Left kidney (tissue), 8 donors: ENCODE measurements at places on chromosomes 6 and 20. TPM values are rescaled to one million over a fixed set of nuclear protein-coding genes. Genes with fewer than 3 reads are reported as not detected.

- no peak for DNase-seq
Measured at GRCh38 chr20:56001106-56001785, 4.1 kb downstream of the CBLN4 start.

GRCh38 chr20:37315021-37315451 is 25.6 kb downstream of the MANBAL start:
- DNase-seq: no peak

GRCh38 chr6:18511211-18511610 is 124.1 kb downstream of the RNF144B start:
- DNase-seq: no peak

DNA sequence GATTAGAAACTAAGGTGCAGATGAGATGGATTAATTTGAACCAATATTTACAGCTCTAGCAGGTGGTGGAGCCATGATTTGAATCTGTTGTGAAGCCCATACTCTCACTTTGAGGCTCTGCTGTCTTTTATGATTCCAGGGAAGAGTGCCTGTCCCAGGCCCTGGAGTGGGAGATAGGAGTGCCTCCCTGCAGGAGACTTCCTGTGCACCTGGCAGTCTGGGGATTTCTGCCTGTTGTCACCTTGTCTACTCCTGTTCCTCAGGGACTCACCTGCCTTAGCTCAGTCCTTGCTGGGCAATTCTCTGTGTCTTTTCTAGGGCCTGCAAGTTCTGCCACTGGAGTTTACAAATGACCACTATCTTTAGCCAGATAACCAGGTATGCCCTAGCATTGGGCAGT is 46.3 kb downstream of the SCAND1 start:
- DNase-seq: no peak

GRCh38 chr6:150735341-150735851 is 130.1 kb upstream of the MTHFD1L start:
- no peak for DNase-seq

- no peak for DNase-seq
Measured at GRCh38 chr6:67880939-67881705, 754.0 kb upstream of the ADGRB3 start.

The TIAM2 gene
- polyA plus RNA-seq: 24.0 TPM

- DNase-seq: no peak
Measured at GRCh38 chr20:23407781-23408464, 13.4 kb downstream of the NAPB start.

GRCh38 chr20:45857882-45858216 is 435 bp downstream of the ZSWIM3 start:
- no peak for DNase-seq

- DNase-seq: no peak
Measured at GRCh38 chr6:134619077-134619476, 301.2 kb upstream of the SGK1 start.

- DNase-seq: no peak
Measured at GRCh38 chr20:23456873-23457272, 4.2 kb upstream of the CST11 start.

DNA sequence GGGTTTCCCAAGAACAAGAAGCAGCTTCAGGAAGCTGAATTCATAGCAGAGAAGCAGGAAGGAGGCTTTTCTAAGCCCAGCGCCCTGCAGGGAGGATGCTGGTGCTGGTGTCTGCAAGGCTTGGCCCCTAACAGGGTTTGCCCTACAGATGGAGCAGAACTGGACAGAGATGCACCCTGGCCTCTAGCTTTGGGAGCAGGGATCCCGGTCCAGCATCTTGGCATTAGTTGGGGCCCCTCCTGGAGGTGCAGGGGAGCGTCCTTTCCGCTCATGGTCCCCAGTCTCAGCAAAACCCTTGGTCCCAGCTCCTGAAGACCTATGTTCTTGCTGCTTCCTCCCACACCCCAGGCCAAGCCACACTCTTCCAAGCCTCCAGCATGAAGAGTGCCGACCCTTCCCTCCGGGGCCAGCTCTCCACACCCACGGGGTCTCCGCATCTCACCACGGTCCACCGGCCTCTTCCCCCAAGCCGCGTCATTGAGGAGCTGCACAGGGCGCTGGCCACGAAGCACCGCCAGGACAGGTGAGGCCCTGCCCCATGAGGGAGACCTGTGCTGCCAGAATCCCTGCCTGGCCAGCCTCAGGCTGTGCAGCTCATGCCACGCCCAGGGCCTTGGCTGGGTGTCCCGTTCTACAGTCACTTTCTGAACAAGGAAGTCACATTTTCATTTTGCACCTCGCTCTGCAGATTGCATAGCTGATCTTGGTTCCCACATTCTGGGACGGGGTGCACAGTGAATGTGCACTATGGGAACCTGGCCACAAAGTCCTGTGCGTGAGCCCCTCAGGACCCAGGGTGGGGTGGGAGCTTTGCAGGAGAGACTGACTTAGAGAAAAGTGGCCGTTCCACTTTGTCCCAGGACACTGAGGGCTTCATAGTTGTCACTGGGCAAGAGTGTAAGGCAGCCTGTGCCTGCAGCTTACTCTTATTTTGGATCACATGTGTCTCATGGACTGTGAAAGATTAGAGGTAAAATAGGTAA is 160.2 kb downstream of the SYCP2 start:
- DNase-seq: no peak

The VGLL2 gene
- polyA plus RNA-seq: not detected

DNA sequence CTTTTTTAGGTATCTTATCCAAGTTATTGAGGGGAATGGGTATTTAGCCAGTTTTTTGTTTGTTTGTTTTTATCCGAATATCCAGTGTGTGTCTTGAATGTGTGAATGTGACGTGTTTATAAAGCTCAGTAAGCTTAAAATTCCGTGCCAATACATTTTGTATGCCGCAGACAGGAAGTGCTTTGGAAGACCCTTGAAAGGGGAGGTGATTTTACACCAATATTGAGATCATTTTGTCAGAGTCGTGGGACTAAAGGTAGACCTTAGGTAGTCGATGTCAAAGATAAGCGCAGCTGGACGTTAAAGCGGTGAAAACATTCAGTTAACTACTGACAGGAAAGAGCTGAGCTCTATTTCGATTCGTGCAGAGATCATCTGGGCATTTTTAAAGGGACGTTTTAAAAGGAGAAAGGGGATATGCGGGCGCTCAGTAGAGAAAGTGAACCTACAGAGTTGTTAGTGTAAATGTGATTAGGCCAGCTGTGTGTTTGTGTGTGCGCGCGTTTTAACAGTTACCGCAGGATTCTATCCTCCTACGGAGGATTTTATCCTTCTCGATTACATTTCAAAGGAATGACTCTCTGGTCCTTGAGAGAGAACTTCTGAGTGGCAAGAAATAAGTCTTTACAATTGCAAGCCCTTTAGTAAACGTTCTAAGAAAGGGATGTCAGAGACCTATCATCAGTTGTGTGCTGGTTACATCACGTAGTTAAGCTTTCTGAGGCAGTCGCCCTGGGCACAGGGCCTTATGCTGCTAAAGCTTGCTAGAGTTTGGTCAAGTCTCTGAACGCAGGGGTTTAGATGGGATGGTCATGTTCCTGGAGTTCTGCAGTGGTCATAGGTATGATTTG is 625 bp upstream of the ECHDC1 start:
- DNase-seq: peak; percentile 55

DNA sequence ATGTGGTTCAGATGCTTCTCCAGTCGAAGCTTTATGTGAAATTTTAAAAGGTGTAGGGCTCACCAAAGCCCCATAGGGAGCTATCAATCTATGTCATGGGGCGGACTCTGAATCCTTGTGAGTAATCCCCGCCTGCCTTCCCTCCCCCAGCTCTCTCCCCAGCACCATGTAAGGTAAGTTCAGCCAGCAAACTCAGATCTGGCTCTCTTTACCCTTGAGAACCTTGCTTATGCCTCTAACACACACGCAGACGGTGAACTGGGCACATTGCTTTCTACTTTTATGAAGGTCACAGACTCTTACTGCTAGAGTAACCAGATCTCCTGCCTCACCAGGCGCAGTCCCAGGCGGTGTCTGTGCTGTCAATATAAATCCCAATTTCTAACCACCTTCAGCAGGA is 82.6 kb upstream of the CNKSR3 start:
- peak; percentile 54 for DNase-seq

DNA sequence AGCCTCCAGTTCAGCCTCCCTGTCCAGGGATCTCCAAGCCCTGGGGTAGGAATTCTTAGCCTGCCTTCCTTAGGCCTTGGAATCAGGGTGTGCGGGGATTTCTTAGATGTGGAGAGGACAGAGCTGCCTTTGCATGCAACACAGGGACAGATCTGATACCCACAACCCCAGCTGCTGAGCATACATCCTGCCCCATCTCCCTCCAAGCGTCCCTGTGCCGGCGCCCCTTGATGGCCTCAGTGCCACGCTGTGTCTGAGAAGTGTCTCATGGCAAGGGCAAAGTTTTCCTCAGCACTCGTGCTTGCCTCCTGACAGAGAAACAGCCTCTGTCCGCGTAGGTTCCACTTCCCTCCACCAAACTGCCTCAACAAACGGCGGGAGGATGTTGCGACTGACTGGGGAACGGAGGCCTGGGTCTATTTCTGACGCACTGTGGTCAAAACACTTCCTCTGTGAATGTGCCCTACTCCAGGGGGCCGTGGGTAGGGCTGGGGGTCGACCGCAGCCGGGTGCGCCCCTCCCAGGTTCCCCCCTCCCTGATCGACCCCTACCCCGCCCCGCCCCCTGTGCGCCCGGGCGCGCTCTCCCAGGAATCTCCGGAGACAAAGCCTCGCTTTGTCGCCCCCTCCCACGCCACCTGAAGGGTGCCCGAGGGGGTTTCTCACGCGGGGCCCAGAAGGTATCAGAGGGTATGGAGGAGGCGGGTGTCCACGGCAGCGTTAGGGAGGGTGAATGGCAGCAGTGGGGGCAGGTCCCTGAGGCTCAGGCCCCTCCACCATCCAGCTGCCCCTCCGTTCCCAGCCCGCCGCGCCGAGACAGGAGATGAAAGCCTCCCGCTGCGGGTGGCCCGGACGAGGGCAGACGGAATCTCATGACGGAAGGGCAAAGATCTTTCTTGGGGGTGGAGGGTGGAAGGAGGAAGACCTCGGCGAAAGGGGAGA is 806 bp downstream of the MICAL1 start:
- no peak for DNase-seq

GRCh38 chr6:87259791-87260190 is 62.6 kb upstream of the SMIM8 start:
- DNase-seq: no peak

GRCh38 chr6:145020114-145020513 is 715.2 kb downstream of the EPM2A start:
- no peak for DNase-seq

The BPIFA1 gene
- polyA plus RNA-seq: not detected

GRCh38 chr6:133855276-133855990 is 33.5 kb upstream of the TCF21 start:
- DNase-seq: no peak

The CD93 gene
- polyA plus RNA-seq: 37.9 TPM

- DNase-seq: no peak
Measured at GRCh38 chr6:1629316-1629715, 19.6 kb downstream of the FOXC1 start.

DNA sequence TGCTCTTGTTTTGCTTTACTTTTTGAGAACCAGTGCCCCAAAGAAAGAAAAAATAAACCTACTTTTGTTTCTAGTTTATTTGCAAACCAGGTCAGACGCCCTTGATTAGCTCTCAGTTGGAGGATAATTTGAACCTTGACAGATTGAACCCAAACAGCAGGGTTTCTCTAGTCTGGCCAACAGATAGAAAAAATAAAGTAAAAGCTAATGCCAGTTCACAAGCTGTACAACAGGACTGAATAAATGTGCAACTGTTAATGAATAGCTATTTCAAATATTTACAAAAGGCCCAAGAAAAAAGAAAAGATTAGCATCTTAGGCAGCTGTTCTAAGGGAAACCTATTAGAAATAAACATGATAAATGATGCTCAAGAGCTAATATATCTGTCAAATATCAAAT is 331.8 kb downstream of the CDKAL1 start:
- no peak for DNase-seq

DNA sequence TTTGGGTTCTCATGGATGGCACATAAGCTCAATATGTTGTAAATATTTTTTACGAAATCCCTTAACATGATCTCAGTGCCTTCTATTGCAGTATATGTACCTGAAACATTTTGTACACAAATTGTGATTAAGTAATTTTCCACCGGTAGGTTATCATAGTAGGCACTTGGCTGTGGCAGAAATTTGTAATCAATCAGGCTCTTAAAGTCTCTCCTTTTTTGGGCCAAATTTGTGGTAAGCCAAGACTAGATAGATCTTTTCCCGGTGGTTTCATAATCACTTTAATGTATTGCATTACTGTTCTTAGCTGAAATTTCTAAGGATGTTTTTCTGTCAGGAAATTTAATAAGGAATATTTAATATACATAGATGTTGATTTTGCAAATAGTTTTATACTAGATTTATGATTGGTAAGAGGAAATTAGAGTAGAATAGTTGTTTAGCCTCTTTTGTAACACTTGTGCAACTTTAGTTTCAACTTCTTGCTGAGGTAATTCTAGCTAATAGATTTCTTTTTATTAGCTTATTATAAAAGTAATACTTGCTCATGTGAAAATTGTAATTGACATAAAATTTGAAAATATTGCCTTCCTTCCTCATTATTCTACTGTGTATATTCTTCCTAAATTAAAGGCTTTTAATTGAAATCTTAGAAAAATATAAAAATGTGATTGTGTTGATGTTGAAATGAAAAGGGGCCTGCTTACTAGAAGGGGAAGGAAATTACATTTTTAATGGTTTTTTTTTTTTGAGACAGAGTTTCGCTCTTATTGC is 3.2 kb downstream of the PCMT1 start:
- DNase-seq: no peak

The BTBD3 gene
- polyA plus RNA-seq: 88.5 TPM

- no peak for DNase-seq
Measured at GRCh38 chr6:41153451-41153850, 696 bp downstream of the TREML1 start.

The RSPO3 gene
- polyA plus RNA-seq: 26.7 TPM

DNA sequence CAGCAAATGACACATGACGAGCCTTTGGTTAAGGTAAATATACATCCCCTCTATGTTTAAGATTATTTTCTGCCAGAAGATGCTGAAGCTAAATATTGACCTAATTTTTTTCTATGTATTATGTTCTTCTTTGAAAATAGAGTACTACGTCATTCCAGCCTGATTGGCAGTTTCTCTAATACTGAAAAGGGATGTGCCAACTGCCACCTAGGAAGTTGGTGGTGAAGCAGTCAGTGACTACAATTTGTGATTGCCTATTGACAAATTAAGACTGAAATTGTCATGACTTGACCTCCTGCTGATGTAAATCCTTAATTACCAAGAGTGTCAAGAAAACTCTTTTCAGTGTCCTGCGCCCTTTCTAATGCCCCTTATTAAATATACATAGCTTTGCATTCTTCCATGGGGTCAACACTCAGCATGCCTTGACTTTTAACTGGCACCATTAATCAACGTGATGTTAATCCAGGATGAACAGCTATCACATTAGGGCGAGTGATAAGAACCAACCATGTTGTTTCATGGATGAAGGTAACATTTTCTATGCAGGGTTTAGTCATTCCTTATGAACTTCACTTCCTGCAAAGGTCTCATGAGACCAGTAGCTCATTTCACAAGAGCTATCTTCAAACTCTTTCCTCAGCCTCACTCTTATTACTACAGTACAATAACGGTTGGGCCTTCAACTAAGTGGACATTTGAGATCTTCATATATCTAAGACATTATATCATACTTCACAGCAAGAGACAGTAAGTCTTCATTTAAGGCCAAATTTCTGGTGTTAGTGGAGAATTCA is 22.5 kb upstream of the SGK1 start:
- DNase-seq: no peak

- DNase-seq: no peak
Measured at GRCh38 chr6:3471286-3471685, 14.4 kb upstream of the SLC22A23 start.
